Hepatic stellate cell (primary cell): ENCODE measurements at places on chromosomes 6 and 20.
A peak's percentile ranks its signal among the peaks of the same experiment; 100 is the strongest.

DNA sequence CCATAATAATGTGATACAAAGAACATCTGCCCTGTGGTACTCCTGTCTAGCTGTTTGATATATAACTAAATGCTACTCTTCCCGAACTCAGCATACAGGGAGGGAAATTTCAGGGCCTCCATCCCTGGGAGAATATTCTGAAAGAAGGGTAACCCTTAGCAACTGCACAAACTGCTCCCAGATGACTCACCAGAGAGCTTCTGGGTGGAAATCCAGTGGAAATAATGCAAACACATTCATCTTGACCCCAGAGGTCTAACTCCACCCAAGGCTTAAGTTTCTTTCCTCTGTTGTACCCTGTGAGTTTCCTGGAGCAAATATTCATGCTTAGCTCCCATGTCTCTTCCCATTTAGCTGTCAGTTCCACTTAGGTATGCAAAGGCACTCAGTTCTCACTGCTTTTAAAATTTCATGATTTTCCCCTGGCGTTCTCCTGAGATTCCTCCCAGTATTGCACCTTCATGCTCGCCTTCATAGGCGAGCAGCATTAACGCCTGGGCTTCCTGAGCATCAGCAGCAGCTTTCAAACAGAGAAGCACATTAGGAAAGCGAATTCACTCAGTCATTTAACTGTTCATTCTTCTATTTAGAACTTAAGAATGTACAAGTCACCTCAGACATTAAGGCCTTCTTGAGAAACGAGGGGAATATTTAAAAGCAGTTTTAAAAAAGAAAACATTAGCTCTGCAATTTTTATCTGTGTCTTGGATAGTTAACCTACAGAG, 43.8 kb upstream of the LAMA4 start:
- peak; percentile 52 for DNase-seq

DNA sequence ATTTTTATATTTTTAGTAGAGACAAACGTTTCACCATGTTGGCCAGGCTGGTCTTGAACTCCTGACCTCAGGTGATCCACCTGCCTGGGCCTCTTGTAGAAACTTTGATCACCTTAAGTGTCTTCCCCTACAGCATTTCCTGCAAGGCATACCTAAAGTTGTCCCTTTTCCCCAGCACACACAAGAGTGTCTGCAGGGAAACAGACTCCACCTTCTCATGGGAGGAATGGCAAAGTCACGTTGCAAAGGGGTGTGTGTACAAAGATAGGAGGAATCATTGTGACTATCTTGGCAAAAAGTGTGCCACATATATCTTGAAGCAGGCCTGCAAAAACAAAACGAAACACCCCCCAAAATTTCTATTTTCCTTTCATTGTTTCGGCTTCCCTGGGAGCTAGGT, 160.8 kb upstream of the RNF24 start:
- no peak for DNase-seq

- DNase-seq, result no peak
These were observed 193.3 kb upstream of the HTR1E start for GRCh38 chr6:86744048-86744447.

GRCh38 chr6:1619673-1620503, 10.2 kb downstream of the FOXC1 start:
- no peak for DNase-seq

- DNase-seq, result peak; percentile 92
These were observed at the start of gene RREB1 for GRCh38 chr6:7107578-7108195. Gene RREB1, plus strand, starts transcription at chr6:7107961. Its CDS starts 73,951 bp downstream, at chr6:7181912.

GRCh38 chr20:46774236-46774635, 64.8 kb downstream of the SLC2A10 start:
- no peak for DNase-seq
